Memory B cell (primary cell): ENCODE measurements at places on chromosomes 1 and 21.

GRCh38 chr1:162131400-162132321 lies 62.2 kb downstream of the NOS1AP start:
- no peak for DNase-seq
- no peaks in the 10 kb centered on the region for H3K36me3 ChIP-seq
- H3K4me1 ChIP-seq: no peaks in the 10 kb centered on the region
- H3K27ac ChIP-seq: no peak overlapping the region
- H3K27me3 ChIP-seq: peaks cover 22% of the 10 kb centered on the region

- H3K27me3 ChIP-seq: peaks cover 17% of the 10 kb centered on the region
- DNase-seq: no peak
- H3K4me1 ChIP-seq: no peaks in the 10 kb centered on the region
- H3K36me3 ChIP-seq: no peaks in the 10 kb centered on the region
- no peak overlapping the region for H3K27ac ChIP-seq
These were observed 132.7 kb downstream of the ACTL8 start for GRCh38 chr1:17887661-17888371.

GRCh38 chr1:204872262-204872881 lies 1.7 kb downstream of the NFASC start:
- no peaks in the 10 kb centered on the region for H3K4me1 ChIP-seq
- H3K4me3 ChIP-seq: no peak overlapping the region
- no peaks in the 10 kb centered on the region for H3K36me3 ChIP-seq
- H3K27ac ChIP-seq: no peak overlapping the region

GRCh38 chr1:224542783-224543440 lies 73.2 kb upstream of the CNIH3 start:
- H3K27me3 ChIP-seq: peaks cover 9% of the 10 kb centered on the region
- H3K27ac ChIP-seq: no peak overlapping the region
- no peaks in the 10 kb centered on the region for H3K4me1 ChIP-seq
- no peak for DNase-seq
- H3K36me3 ChIP-seq: no peaks in the 10 kb centered on the region

GRCh38 chr1:2206813-2207487 lies 12.4 kb upstream of the FAAP20 start:
- no peaks in the 10 kb centered on the region for H3K27me3 ChIP-seq
- H3K4me3 ChIP-seq: no peak overlapping the region
- H3K4me1 ChIP-seq: peaks cover 9% of the 10 kb centered on the region
- DNase-seq: no peak
- no peaks in the 10 kb centered on the region for H3K36me3 ChIP-seq
- no peak overlapping the region for H3K27ac ChIP-seq

GRCh38 chr1:89692601-89693521 lies 59.9 kb downstream of the LRRC8C start:
- peaks cover 12% of the 10 kb centered on the region for H3K36me3 ChIP-seq
- peaks cover 21% of the 10 kb centered on the region for H3K4me1 ChIP-seq

GRCh38 chr1:235093696-235094592 lies 34.7 kb downstream of the TOMM20 start:
- no peak overlapping the region for H3K4me3 ChIP-seq
- peaks cover 5% of the 10 kb centered on the region for H3K4me1 ChIP-seq
- peaks cover 5% of the 10 kb centered on the region for H3K27me3 ChIP-seq
- DNase-seq: peak; percentile 78

- H3K4me1 ChIP-seq: no peaks in the 10 kb centered on the region
- no peak for DNase-seq
- H3K4me3 ChIP-seq: no peak overlapping the region
- H3K27me3 ChIP-seq: no peaks in the 10 kb centered on the region
These were observed 410.3 kb downstream of the SRGAP2C start for GRCh38 chr1:121595089-121595488.

- no peak for DNase-seq
- no peaks in the 10 kb centered on the region for H3K4me1 ChIP-seq
- no peak overlapping the region for H3K27ac ChIP-seq
- no peak overlapping the region for H3K4me3 ChIP-seq
- no peaks in the 10 kb centered on the region for H3K27me3 ChIP-seq
These were observed 805.8 kb downstream of the ADGRL2 start for GRCh38 chr1:82606546-82606945.

GRCh38 chr1:65799601-65800000 lies 6.9 kb downstream of the PDE4B start:
- H3K4me1 ChIP-seq: no peaks in the 10 kb centered on the region
- H3K36me3 ChIP-seq: no peaks in the 10 kb centered on the region
- DNase-seq: no peak
- no peak overlapping the region for H3K4me3 ChIP-seq
- no peak overlapping the region for H3K27ac ChIP-seq
- no peaks in the 10 kb centered on the region for H3K27me3 ChIP-seq

DNA sequence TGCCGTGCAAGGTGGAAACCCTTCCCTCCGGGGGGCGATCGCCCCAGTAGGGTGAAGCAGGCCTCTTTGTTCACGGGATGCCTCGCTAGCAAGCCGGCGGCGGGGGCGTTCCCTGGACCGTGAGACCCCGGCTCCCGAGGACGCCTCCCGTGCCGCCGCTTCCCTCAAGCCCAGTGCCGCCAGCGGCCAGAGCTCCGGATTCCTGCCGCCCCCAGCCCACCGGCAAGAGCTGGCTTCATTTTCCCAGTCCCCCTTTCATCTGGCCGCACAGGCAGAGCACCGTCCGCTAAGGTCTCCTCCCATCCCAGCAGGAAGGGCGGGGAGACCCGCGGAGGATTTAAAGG lies 16.3 kb downstream of the IER5 start:
- no peaks in the 10 kb centered on the region for H3K27me3 ChIP-seq
- peaks cover 25% of the 10 kb centered on the region for H3K4me1 ChIP-seq
- peak overlapping the region; percentile 88 for H3K27ac ChIP-seq
- no peaks in the 10 kb centered on the region for H3K36me3 ChIP-seq

- H3K27me3 ChIP-seq: peaks cover 13% of the 10 kb centered on the region
- H3K27ac ChIP-seq: no peak overlapping the region
- no peak overlapping the region for H3K4me3 ChIP-seq
- no peak for DNase-seq
- no peaks in the 10 kb centered on the region for H3K36me3 ChIP-seq
- H3K4me1 ChIP-seq: peaks cover 13% of the 10 kb centered on the region
These were observed 2.1 kb upstream of the GRHL3 start for GRCh38 chr1:24317081-24317480.

- no peak within 1 kb of the TSS for H3K4me3 ChIP-seq
- H3K4me1 ChIP-seq: peaks cover 2% of the 10 kb centered on the region
- H3K27me3 ChIP-seq: peaks cover 8% of the 10 kb centered on the region
- H3K27ac ChIP-seq: no peak within 1 kb of the TSS
These were observed at the start of gene PDE4B for GRCh38 chr1:65792669-65793358. Gene PDE4B, plus strand, starts transcription at chr1:65792895.

- H3K4me1 ChIP-seq: no peaks in the 10 kb centered on the region
- H3K27ac ChIP-seq: no peak overlapping the region
- H3K27me3 ChIP-seq: peaks cover 14% of the 10 kb centered on the region
- no peak overlapping the region for H3K4me3 ChIP-seq
These were observed 139.0 kb upstream of the NGF start for GRCh38 chr1:115477071-115477470.

GRCh38 chr1:110829955-110830553 lies 42.9 kb upstream of the CD53 start:
- H3K27ac ChIP-seq: no peak overlapping the region
- H3K4me3 ChIP-seq: no peak overlapping the region
- H3K27me3 ChIP-seq: no peaks in the 10 kb centered on the region
- H3K4me1 ChIP-seq: peaks cover 27% of the 10 kb centered on the region

- no peaks in the 10 kb centered on the region for H3K27me3 ChIP-seq
- H3K4me3 ChIP-seq: no peak within 1 kb of the TSS
- no peaks in the 10 kb centered on the region for H3K36me3 ChIP-seq
- no peak within 1 kb of the TSS for H3K27ac ChIP-seq
- H3K4me1 ChIP-seq: no peaks in the 10 kb centered on the region
- no peak for DNase-seq
These were observed at the start of gene SELENBP1 for GRCh38 chr1:151372058-151372934. Gene SELENBP1, minus strand, starts transcription at chr1:151372705. Its CDS starts 64 bp downstream, at chr1:151372641.

DNA sequence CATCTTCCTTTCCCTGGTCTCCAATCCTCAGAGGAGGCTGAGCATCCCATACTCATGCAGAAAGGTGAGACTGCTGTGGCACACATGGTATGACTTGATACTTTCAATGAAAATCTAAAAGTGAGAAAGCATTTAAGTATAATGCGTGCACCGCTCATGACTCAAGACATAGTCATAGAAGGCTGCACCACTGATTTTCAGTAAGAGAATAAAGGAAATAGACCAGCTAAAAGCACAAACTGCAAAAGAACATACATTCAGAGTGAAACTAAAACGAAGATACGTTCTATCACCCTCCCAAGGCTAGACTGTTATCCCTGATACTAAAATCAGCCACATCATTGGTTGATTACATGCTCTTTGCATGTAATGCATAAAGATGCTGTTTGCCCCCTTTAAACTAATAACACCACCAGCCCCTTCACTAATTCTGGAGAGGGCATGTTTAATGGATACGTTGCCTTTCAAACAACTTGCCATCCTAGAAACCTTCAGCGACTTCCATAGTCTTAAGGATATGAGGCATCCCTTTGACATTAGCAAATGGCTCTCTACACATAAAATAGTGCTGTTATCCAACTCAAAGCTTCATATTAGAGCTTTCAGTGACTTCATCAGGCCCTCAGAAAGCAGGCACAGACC lies 2.1 kb downstream of the PLD5 start:
- no peak overlapping the region for H3K4me3 ChIP-seq
- H3K4me1 ChIP-seq: peaks cover 17% of the 10 kb centered on the region
- H3K27me3 ChIP-seq: peaks cover 15% of the 10 kb centered on the region
- no peak for DNase-seq
- no peak overlapping the region for H3K27ac ChIP-seq

GRCh38 chr1:50822035-50822776 lies 137.9 kb downstream of the FAF1 start:
- H3K4me1 ChIP-seq: peaks cover 2% of the 10 kb centered on the region
- peaks cover 5% of the 10 kb centered on the region for H3K36me3 ChIP-seq
- no peak for DNase-seq

DNA sequence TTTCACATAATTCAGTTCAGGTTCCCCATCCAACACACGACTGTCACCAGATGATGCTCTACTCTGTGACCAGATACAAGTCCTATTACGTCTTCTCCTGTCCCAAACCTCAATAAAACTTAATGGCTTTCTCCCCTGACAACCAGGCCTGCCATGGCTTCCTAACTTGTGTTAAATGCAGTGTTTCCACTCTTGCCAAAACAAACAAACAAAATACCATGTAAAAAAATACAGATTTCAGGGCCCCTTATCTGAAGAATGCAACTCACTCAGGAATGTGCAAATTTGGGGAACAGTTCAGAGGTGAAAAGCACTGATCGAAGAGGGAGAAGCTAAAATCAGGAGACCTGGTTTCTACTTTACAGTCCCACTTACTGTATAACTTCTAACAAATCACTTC lies 863 bp upstream of the NUF2 start:
- DNase-seq: no peak
- no peaks in the 10 kb centered on the region for H3K27me3 ChIP-seq
- H3K4me1 ChIP-seq: peaks cover 9% of the 10 kb centered on the region
- H3K4me3 ChIP-seq: peak overlapping the region; percentile 91
- no peaks in the 10 kb centered on the region for H3K36me3 ChIP-seq

DNA sequence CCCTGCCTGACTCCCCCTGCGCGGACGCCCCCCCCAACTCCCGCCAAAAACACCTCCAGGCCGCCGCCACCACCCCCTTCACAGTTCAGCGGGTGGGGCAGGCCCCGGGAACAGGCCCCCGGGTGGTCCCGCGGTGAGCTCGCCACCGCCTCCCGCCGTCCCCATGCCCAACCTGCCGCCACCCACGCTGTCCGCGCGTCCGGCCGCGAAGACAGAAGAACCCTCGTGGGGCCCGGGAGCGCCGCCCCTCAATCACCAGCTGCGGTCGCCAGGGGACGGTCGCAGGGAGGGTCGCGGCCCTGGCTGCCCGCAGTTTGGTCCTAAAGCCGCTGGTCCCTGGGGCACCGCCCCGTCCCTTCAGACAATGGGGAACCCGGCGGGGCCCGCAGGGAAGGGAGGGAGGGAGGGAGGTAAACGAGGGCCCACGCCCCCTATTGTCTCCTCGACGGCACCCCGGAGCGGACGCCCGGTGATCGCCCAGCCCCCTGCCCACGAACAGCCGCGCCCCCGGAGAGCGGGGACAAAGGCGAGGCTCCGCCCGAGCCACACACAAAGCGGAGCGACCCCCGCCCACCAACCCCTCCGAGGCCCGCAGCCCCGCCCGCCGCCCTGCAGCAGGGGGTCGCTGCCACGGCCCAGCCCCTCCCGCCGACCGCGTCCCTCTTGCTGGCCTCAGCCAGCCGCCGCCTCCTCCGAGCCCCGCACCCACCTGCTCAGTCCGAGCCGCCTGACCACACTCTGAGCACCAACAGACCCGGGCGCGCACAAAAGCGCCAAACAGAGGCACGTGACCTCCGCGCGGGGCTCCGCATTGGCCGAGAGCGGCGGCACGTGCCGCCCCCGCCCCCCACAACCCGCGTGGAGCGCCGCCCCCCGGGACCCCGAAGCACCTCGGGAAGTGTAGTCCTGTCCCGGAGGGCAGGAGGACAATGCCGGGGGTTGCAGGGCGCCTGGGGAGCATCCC lies at the start of gene STMN1:
Gene STMN1, minus strand, starts transcription at position 740 of the 964 bp plus-strand sequence. CDS start 1,743 bp downstream, outside the sequence.
- DNase-seq: peak; percentile 69
- H3K27me3 ChIP-seq: no peaks in the 10 kb centered on the region
- H3K4me1 ChIP-seq: peaks cover 14% of the 10 kb centered on the region
- H3K27ac ChIP-seq: peak within 1 kb of the TSS; percentile 91
- H3K36me3 ChIP-seq: peaks cover 3% of the 10 kb centered on the region
- H3K4me3 ChIP-seq: peak within 1 kb of the TSS; percentile 97

DNA sequence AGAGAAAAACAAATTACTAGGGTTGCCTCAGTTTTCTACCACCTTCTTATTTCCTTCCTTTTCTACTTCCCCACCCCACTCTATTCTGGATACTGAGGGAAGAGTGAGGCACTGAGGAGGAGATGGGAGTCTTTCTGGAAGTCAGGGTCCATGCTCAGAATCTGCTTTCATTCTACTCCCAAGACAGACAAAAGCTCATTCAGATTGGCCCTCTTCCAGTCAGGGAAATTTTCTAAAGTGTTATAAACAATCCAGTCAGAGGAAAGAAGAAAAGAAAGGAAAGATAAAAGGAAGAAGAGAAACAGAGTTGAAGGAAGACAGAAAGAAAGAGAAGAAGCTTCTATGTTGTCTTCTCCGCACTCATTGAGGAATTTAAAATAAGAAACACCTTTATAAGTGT lies 228.6 kb downstream of the COP1 start:
- no peak for DNase-seq
- peaks cover 42% of the 10 kb centered on the region for H3K36me3 ChIP-seq
- no peak overlapping the region for H3K4me3 ChIP-seq
- no peaks in the 10 kb centered on the region for H3K27me3 ChIP-seq

GRCh38 chr1:155607708-155608107 lies 2.3 kb upstream of the MSTO1 start:
- no peak overlapping the region for H3K4me3 ChIP-seq
- no peaks in the 10 kb centered on the region for H3K27me3 ChIP-seq
- no peak overlapping the region for H3K27ac ChIP-seq
- peaks cover 6% of the 10 kb centered on the region for H3K4me1 ChIP-seq
